Fibroblast of skin of left quadriceps (primary cell): ENCODE measurements at places on chromosomes 1 and 21.

GRCh38 chr1:2049718-2050431 lies at the start of gene PRKCZ:
TSS of gene PRKCZ (plus strand) at chr1:2050411. CDS start at chr1:2050631, 220 bp downstream.
- no peak for DNase-seq

- no peak for DNase-seq
Observed at GRCh38 chr1:50350868-50351267, 72.4 kb downstream of the DMRTA2 start.

DNA sequence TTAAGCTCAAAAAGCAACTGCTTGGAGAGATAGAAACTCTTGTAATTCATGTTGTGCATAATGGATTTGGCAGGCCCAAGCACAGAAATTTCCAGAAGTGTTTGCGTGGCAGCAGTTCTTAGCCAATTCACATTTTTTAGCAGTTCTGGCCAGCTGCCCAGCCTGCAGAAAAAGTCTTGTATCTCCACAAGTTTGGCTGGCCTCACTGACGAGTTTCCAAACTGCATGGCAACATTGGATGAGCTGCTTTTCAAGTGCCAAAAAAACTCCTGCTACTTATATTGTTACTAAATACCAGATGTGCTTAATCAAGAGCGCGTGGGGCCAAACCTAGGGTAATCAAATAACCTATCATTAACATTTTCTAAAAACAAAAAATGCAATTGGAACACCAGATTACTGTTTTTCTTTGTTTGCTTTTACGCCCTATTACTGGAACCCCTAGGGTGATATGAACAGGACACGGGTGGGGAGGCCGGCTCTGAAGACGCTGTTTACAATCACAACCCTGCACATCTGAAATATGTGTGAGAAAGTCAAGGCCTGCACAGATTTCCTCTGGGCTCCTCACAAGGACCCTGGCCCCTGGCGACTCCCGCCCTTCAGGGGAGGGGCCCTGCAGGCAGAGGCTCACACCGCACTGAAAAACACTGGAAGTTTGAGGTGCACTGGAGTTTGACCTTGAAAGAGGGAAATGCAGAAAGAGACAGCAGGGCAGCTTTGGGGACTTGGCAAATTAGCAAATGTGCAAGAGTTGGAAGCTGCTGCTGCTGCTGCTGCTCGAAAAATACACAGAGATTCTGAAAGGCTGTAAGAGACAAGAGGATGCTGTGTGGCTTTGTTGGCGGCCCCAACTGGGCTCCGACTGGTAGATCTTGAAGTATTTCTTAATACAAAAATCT lies 55.2 kb upstream of the TARBP1 start:
- peak; percentile 100 for DNase-seq

DNA sequence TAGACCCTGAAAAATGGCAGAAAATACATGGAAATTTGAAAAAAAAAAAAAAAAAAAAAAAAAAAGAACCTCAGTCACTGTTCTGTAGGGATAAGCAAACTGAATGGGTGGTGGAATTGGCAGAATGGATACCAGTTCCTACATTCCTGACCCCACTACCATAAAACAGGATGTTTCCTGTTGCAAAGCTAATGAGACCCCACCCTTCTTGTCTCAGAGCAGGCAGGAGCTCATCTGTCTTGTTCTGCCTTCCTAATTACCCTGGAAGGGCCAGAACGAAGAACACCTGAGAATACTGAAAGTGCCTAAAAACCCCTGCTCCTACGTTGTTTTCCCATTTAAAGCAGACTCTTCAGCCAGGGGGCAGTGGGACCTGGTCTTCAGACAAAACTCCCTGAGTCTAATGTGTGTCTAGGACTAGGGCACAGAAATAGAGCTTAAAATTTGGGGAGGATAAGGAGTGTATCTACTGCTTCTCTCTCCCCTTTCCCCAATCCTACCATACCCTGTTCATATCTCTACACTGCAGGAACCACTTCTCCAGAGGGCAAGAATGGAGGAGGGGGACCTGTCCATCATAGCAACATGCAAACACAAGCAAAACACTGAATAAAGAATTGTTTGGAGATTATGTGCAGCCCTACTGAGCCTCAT lies 3.9 kb downstream of the C1orf56 start:
- DNase-seq = no peak

DNA sequence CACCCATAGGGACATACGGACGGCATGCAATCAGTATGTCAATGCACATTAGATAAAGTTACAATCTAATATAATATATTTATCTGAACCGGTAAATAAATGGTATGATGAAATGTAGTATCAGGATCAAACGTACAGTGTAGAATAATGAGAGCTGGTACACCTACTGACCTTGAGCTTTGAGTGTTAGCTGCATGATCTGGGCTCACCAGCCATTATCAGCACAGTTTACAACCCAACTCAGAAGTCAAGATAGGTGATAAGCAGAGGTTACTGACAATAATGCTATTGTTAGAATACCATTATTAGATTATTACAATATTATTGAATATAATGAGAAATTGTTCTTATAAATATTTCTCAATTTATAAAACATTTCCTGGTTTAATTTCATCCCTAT lies 103.0 kb upstream of the ESRRG start:
- no peak for DNase-seq

- no peak for DNase-seq
Observed at GRCh38 chr1:174110053-174110452, 49.3 kb upstream of the RABGAP1L start.

DNA sequence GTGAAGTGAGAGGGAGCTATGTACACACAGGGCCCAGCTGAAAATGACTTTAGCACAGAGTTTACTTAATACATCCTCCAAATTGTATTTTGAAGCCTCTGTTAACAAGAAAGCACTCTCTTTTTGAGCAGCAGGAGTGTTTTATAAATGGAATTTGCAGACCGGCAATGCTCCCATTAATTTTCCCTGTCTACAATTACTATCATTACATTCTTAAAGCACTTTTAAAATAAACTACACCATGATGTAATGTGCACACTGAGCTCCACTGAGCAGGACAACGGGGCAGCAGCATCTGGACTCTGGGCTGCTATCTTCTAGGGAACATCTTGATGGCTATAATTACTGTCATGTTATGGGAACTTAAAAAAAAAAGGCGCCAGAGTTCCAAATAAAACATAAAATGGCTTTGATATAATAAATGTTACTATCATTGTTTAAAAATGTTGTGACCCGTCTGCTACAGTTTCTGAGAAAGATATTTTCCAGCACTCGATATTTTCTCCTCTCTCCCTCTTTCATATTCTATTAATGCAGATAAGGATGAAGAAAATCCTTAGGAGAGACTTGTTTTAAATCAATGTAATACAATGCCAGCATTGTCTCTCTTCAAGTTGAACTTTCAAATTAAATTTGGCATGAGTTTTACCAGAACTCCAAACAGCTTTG lies 150.9 kb downstream of the HLX start:
- DNase-seq = no peak

- no peak for DNase-seq
Observed at GRCh38 chr1:186113461-186113860, 261.6 kb downstream of the TPR start.

- DNase-seq = no peak
Observed at GRCh38 chr1:116569776-116570357, 959 bp downstream of the CD58 start.

DNA sequence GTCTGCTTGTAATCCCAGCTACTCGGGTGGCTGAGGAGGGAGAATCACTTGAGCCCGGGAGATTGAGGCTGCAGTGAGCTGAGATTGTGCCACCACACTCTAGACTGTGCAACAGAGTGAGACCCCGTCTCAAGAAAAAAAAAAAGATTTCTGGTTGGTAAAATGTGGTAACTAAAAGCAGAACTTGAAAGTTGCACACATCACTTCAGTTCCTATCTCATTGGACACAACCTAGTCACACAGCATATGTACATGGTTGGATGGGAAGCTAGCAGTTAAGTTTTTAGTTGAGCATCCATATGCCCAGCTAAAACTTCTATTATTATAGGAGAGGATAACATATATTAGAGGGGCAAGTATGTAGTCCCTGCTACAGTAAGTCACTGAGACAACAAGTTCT lies 22.1 kb downstream of the BCAS2 start:
- DNase-seq = no peak

DNA sequence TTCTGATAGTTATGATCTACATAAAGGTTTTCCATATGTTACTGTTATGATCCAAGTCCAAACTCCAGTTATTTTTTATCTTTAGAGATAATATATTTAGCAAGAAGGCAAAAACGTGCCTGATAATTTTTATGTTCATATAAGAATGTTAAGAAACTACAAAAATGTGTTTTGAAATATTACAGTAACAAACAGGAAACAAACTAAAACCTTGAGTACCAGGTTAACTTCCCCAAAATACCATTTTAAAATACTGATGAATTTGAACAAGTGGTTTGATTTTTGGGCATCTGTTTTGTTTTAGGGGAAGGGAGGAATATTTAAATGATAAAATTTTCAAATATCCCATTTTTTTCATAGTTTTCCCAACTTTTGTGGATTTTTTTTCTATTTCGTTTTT lies 124.8 kb downstream of the NR5A2 start:
- no peak for DNase-seq

DNA sequence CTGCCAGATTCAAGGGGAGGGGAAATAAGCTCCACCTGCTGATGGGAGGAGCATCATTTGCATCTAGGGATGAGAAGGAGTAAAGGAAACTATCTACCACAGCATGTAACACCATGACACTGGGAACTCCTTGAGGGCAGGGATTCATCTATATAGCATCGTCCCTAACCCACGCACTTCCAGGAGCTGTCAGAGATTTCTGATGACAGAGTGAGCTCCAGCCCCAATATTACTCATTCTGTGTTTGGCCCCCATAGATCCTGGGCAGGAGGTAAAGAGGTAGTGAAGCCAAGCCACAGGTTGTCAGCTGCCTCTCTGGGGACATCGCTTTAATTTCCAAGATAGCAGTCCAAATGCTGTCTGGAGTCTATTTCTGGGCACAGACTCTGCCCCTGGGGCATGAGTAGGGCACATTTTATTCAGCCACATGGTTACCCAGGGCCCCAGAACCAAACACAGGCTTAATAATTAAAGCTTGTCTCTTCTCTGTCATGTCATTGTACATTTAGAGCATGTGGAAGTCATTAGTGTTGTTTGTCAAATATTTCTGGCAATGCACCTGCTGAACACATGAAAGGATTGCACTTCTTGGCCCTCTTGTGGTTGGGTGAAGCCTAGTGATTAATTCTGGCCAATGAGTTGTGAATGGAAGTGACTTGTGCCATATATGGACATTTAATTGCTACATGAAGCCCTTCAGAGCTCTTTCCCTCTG lies 105.9 kb upstream of the POU3F1 start:
- no peak for DNase-seq
